Left ventricle myocardium inferior (tissue), 1 donor: ENCODE measurements at places on chromosomes 12 and 14. TPM values are rescaled to one million over a fixed set of nuclear protein-coding genes. Genes with fewer than 3 reads are reported as not detected.

DNA sequence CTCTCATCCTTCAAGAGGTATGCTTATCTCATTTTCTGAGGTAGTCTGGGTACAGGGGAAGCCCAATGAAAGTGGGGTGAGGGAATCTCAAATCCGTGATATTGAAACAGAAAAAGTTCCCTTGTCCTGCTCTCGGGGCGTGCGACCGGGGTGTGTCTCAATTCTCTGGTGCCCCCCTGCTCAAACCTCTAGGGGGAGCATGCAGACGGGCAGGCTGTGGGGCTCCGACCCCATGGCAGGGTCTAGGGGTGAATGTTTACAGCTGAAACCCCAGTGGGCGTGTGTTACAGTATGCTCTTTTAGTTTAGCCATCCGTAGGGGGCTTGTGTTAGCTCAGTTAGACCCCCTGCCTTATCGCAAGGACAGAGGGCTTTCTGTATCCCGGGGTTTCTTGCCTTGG is 68.7 kb downstream of the PTPRQ start:
- no peak for DNase-seq

DNA sequence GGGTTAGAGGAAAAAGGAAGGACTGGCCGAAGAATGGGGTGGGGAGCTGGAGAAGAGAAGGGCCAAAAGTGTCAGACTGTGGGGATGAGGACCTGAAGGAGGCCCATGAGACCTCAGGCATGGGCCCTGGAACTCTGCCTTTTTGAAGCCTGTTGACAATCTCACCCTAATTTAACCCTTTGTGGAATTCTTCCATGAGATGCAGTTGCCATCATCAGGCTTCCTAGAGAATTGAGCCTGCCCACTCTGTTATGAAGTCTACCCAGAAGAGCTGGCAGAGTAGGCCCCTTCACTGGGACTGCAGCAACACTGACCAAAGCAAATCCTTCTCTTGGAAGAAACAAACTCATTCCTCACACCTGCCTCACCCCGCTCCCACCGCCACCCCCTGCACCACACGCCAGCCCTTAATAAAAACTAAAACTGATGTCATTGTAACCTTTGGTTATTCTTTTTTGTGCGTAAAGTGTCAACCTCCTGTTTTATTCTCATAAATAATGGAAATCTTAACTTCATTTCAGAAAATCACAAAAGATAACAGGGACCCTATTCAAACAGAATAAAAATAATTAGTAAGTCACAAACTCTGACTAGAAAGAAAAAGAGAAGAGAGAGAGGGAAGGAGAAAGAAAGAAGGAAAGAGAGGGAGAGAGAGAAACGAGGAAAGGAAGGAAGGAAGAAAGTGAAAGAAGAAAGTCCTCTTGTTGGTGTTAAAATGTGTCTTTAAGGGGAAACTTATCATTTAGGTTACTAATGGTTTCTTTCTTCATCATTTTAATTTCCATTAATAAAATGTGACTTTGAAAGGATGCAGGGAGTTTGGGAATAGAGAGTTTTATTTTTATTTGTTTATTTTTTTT is 61.3 kb downstream of the CRADD start:
- no peak for DNase-seq

DNA sequence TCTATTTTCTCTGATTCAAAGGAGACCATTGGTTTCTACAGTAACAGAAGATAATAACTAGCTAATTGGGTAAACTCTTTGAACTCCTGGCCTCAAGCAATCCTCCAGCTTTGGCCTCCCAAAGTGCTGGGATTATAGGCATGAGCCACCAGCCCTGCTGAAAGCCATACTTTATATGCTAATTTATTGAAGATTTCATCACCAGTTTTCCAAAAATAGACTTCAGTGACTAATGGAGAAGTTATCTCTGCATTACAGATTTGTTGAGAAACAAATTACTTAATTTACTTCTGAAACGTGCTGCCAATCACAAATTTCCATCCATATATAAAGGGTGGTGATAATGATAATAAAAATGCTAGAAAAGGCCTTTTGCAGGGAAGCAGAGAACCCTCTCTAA is 1758.1 kb upstream of the SEL1L start:
- no peak for DNase-seq

DNA sequence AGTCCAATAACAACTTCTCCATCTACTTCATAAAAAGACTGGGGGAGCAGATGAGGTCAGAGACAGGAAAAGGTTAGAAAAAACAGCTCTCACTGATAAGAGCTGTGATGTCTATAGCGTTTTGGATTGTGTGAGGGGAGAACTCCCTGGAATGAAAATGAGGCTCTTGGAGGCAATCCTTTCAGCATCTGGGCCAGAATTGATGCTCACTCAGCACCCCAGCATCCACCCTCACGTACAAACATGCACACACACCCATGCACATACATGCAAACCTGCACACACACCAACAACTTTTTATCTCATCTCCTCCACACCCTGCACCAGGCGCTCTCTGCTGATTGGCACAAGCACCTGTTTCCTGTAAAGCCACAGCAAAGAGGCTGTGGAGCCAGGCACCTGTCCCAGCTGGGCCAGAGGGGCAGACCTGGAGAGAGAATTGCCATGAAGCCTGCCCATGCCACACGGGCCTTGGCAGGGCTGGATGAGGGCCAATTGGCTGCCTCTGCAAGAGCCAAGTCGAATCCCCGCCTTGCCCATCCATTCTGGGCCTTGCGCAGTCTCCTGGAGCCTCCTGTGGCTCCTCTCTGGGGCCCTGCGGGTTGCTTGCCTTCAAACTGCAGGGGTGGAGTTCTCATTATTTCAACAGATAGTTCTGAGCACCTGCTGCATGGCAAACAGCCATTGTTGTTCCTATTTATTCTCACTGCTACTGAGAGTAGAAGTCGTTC is 53.1 kb downstream of the SYNE3 start:
- DNase-seq, result no peak

DNA sequence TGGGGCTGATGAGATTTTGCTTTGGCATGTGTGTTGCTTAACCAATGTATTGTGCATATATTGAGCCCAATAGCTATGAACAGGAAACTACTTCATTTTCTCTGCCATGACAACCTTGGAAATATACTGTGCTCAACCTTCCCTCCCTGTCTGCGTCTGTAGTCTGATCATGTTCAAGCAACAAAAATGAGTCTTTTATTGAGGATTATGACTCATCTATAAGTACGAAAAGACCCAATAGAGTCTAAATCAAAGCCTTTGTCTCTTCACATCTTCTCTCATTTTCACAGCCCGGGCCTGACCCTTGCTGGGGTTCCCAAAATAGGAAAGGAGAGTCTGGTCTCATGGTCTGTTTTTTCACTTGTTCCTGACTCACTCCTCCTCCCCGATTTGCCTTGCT is 158.2 kb downstream of the CAND1 start:
- DNase-seq, result no peak

DNA sequence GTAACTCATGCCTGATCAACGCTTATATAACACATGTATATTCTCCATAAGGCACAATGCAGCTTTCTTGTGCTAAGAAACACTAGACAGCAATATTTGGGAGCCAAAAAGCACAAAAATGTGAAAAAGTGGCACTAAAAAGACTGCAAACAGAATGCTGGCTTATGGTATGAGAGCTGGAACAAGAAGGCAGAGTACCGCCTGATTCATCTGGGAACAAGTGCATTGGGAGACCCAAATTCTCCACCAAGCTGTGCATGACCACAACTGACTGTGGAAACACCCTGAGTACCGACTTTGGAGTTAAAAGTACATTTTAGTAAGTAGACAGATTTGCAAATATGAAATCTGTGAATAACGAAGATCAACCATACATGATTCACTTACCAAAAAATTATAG is 25.1 kb downstream of the E2F7 start:
- no peak for DNase-seq

GRCh38 chr12:132481771-132482745 is 7.9 kb upstream of the FBRSL1 start:
- DNase-seq, result no peak

DNA sequence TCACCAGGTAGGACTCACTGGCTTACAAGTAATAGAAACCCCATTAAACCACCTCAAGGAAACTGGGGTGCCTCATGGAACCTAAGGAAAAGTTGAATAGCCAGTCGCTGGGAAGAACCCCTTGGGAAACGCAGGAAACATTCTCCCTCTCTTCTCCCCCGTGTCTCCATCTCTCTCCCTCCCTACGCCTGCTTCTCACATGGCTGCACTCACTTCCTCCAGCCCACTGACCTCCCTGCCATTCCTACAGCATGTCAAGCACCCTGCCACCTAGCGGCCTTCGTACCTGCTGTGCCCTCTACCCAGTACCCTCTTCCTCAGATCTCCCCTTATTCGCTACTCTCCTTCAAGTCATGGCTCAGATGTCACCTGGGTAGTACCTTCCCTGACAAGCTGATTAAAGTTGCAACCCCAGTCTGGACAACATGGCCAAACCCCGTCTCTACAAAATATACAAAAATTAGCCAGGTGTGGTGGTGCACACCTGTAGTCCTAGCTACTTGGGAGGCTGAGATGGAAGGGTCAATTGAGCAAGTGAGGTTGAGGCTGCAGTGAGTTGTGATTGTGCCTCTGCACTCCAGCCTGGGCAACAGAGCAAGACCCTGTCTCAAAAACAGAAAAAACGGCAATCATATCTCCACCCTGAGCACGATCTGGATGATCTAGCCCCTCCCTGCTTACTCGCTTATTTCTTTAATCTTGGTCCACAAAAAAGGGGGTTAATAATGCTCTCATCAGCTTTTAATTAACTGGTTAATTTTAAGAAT is 6.4 kb upstream of the DTX1 start:
- DNase-seq, result no peak

DNA sequence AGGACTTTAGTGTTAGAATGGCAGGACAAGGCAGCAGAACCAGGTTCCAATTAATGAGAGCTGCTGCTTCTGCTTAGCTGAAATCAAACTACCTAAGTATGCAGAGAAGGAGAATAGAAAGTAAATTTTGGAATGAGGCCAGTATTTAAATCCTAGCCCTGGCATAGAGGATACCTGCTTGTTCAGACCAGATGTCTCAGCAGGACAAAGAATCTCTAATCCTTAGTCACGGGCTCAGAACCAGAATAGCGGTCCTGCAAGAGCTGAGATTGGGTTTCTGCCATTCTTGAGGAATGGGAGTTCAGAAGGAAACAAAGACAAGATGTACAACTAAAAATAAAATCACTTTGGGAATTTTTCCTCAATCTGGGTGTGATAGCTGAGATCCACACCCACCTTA is 550.8 kb upstream of the TMEM132C start:
- DNase-seq, result no peak

DNA sequence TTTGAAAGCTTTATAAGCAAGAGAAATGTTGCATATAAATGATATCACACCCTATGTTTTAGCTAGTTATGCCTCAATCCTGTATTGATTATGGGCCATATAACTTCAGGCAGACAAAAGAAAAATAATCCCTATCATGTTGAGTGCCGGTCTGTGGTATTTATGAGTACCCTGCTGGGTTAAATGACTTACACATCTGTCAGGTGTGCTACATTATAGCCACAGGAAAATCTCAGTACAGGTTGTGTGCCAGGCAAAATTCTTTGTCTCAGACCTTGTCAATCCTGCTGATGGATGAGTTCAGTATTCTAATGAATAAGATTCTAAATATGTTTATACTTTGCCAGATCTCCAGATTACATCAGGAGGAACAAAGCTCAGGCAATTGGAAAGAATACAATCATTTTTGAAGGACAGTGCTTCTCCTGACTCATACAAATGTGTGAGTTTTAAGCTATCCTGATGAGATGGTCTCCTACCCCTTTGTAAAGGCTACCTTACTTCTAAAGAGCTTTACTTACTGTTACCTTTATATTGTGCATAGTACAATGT is 109.8 kb upstream of the FOXG1 start:
- DNase-seq, result no peak

- DNase-seq, result no peak
These were observed 58.3 kb downstream of the STON2 start for GRCh38 chr14:81341781-81342180.

- DNase-seq, result peak; percentile 85
These were observed at the start of gene ADCY6 for GRCh38 chr12:48788854-48789775. Gene ADCY6, minus strand, starts transcription at chr12:48789089. Its CDS starts 5,655 bp downstream, at chr12:48783434.

DNA sequence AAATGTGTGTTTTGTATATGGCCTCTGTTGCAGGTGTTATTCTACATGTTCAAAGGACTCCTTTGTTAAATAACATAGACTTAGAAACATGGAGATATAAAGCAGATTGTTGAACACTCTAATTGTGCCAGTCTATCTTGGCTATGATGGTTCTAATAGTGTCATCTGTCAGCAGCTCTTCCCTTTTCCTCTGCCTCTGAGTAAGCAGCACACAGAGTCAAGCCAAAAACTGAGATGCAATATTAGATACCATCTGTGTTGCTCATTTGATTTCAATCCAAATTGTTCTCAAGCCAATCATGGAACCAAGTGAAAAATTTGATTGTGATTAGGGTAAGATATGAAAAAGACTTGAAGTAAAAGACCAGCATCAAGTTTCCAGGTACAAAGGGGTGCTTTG is 871.1 kb upstream of the MGAT4C start:
- DNase-seq, result no peak

GRCh38 chr12:103503546-103504480 is 8.0 kb upstream of the C12orf42 start:
- no peak for DNase-seq

Gene SELPLG
- total RNA-seq, result 3.4 TPM

Gene PTPRQ
- 0.27 TPM for total RNA-seq

Gene CD163
- 44.7 TPM for total RNA-seq

Gene MYH6
- 1,823 TPM for total RNA-seq

Gene SLC5A8
- total RNA-seq, result not detected

Gene TMPRSS12
- not detected for total RNA-seq

Gene SLC7A8
- total RNA-seq, result 10.6 TPM

Gene BCL11B
- total RNA-seq, result 0.11 TPM

Gene PPM1H
- total RNA-seq, result 6.0 TPM

Gene TTC8
- 8.9 TPM for total RNA-seq

Gene FAM90A1
- total RNA-seq, result 0.30 TPM
